Purkinje cell (primary cell): ENCODE measurements at places on chromosomes 11 and 22. TPM values are rescaled to one million over a fixed set of nuclear protein-coding genes. Genes with fewer than 3 reads are reported as not detected.

The RTN4RL2 gene
- 0.16 TPM in 1 of 2 replicates, not detected in the other for polyA plus RNA-seq

The CCDC73 gene
- 0.40 and 0.91 TPM in 2 replicates for polyA plus RNA-seq

The PPP1CA gene
- 14.0 and 30.5 TPM in 2 replicates for polyA plus RNA-seq

The IGF2 gene
- polyA plus RNA-seq: 0.14 TPM in 1 of 2 replicates, not detected in the other

The ATL3 gene
- 2.2 and 2.3 TPM in 2 replicates for polyA plus RNA-seq

The CCS gene
- polyA plus RNA-seq: 11.9 and 12.9 TPM in 2 replicates

The SEPTIN5 gene
- 10.5 and 13.8 TPM in 2 replicates for polyA plus RNA-seq

The CHRNA10 gene
- polyA plus RNA-seq: not detected in 2 replicates

The YDJC gene
- 2.4 and 4.4 TPM in 2 replicates for polyA plus RNA-seq

The ASCL2 gene
- polyA plus RNA-seq: not detected in 2 replicates

The RFPL3 gene
- not detected in 2 replicates for polyA plus RNA-seq
